Fibroblast of lung (primary cell): ENCODE measurements at places on chromosomes 2 and 18. TPM values are rescaled to one million over a fixed set of nuclear protein-coding genes. Genes with fewer than 3 reads are reported as not detected.

DNA sequence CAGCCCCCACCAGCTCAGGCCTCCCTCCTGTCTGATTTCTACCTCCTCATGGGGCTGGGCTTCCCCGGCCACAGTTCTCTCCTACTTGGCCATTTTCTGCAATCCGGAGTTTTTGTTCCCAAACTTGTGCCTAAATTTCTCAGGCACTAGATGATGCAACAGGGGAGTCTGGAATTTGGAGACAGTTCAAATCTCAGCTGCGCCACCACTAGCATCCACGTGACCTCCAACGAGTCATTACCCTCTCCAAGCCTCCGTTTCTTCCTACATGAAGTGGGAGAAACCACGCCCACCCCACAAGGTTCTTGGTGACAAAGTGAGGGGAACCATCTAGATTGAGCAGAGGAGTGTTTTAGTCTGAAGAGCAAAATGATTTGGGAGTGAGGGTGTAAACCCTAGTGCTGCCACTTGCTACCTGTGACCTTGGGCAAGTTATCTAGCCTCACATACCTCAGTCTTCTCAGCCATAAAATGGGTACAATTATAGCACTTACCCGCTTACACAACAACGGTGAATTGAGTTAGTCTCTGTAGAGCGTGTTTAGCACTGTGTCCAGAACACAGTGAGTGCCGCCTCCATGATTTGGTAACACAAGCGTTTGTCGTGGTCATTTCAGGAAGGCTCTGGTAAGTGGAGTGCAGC, 61.4 kb upstream of the ASAP2 start:
- DNase-seq: peak; percentile 90

DNA sequence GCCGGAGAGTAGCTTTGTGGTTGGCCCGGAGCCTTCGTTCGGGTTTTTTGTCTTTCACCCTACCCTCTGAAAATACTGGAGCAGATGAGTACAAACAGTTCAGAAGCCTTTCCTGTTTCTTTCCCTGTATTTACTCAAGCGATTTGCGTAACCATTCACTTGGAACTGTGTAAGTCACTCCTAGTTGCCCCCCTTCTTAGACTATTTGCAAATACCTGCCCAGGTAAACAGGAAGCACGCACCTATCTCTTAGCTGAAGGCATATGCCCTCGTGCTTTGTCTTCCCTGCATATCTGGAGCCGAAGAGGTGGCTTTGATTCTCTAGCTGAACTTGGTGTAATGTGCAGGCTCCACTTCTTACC, 1.4 kb downstream of the KCNS3 start:
- no peak for DNase-seq

GRCh38 chr2:119393971-119394748, 27.4 kb downstream of the DBI start:
- no peak for DNase-seq

DNA sequence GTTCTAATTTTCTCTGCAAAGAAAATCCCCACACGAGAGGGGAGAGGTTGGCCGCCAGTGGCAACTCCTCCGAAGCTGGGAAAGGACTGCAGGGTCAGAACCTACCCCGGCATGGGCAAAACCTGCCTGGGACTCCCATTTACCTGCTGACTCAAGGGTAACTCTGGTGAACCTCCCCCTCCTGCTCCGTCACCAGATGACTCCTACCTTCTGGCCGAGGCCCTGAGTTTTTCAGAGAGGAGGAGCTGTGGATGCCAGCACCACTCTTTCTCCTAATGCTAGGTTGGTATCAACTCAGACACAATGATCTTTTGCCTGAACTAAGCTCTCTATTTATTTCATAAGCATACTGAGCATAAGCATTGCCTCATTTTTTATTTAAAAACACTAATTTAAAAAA, 96.6 kb downstream of the ALPK2 start:
- DNase-seq: no peak

DNA sequence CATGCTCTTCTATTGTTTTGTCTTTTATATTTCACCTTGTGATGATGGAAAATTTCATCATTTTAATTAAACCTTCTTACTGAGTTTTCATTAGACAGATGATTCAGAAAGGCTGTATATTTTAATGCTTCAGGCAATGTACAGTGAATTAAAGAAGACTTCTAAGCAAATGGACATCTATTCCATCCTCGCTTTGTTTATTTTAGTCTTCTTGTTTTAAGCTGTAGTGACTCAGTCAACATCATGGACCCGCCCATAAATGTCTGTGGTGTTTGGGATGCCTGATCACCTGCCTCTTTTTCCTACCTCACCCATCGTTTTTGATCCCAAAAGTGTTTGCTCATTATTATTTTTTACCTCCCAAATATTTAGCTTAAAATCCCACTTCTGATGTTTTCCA, 43.1 kb downstream of the KYNU start:
- DNase-seq: no peak

- no peak for DNase-seq
These were observed 133.8 kb upstream of the REV1 start for GRCh38 chr2:99623613-99624012.

- no peak for DNase-seq
These were observed 245.8 kb downstream of the ZEB2 start for GRCh38 chr2:144274131-144274530.

DNA sequence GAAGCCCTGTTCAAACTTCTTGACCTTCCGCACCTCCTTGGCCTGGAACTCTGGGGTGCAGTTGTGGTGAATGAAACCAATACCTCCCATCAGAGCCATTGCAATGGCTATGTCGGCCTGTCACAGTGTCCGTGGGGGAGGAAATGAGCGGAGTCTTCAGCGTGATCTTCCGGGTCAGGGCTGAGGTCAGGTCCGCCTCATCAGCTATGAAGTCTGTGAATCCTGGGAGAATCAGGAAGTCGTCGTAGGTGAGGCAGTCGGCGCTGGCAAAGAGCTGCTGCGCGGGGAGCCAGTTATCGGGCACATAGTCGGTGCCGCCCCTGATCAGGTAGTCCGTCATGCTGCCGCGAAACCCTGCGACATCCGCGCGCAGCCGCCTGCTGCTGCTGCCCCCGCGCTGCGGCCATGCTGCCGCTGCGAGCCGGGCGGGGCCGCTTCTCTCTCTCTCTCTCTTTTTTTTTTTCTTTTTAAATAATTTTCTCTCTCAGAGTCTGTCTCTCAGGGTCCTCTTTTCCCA, 154.1 kb upstream of the ZSWIM2 start:
- peak; percentile 7 for DNase-seq

- peak; percentile 26 for DNase-seq
These were observed 88.0 kb upstream of the ZCCHC2 start for GRCh38 chr18:62434798-62435197.

GRCh38 chr2:31304816-31305215, 70.9 kb downstream of the EHD3 start:
- DNase-seq: no peak

DNA sequence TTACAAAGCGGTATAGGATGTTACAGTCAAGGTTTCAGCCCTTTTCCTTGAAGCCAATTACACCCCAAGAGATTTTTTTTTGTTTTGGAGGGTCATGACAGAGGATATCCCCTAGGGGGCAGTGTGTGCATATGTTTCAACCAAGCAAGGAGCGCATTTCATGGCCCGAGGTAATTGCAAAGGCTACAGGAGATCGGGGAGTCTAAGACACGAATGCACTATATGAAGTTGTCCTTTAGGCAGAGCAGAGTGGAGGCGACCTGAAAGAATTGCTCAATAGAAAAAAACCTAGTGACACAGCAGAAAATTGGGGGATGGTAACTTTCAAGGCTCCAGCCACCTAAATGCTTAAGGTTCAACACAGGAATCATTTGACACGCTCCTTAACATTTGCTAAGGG, 219.8 kb upstream of the PARD3B start:
- DNase-seq: peak; percentile 67

DNA sequence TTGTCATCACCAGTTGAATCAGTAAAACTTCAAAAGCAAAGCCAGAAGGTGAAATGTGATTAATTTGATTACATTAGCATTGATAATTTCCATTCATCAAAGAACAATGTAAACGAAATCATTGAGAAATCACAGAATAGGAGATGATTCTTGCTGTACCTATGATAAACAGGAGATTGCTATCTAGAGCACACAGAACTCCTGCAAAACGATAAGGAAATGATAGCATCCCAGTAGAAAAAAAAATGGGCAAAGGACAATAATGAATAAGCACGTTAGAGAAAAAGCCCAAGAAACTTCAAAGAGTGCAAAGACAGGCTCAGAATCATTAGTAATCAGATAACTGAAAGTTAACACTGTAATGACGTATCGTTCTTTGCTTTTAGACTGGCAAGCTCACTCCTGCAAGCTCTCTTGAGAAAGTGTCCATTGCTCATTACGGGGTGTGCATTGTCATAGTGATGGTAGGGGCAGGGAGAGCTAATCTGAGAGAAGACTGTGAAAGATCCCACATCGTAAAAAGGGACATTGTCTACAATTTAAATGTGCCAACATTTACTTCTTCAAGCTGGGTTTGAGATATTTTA, 143.6 kb downstream of the SPP2 start:
- DNase-seq: peak; percentile 49

DNA sequence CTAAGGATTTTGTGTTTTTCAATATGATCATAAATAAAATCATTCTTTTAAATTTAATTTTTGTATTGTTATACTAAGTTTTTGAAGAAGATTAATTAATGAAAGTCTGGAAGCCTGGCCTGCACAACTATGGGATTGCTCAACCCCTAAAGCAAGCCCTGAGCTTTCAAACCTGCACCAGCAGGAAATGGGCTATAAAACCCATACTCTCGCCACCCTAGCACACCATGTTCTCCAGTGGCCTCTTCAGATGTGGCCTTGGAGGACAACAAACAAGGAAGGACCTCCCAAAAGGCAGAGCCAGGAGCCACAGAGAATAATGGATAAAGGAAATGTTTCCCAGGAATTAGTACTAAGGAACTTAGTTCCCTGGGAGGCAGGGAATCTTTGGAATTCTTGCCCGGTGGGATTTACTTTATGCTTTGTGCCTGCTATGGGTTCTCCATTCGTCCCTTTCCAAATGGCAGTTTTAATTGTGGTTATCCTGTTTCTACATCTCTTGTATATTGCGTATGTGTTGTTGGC, 212.5 kb downstream of the ZFP36L2 start:
- DNase-seq: no peak

DNA sequence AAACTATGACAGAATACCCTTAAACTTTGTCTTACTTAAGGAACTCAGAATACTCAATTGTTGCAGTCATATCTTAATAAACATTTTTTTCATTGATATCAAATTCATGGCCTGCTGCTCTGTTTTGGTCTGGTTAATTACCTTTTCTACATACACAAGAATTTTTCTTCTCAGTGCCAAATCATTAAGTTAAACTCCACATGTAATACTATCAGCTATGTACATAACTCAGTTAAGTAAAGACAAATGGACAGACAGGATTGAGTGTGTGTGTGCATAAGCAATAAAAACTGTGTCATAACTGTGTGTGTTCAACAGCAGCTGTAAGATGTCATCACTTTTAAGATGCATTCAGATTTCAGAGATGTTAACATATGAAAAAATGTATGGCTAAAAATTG, 34.4 kb downstream of the VRK2 start:
- peak; percentile 22 for DNase-seq

DNA sequence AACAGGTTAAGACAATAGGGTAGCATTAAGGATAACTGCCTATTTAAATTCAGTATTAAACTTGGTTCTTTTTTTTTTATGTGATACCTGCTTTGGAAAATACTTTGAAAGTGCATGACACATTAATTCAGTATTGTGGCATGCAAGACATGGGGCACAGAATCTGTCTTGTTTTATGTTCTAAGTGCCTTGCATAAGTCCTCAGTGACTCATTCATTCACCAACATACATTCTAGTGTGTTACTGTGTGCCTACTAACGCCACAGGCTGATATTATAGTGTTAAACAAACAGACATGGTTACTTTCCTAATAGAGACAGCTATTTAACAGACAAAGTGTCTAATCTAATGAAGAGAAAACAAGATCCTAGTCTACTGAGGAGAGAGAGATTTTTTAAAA, 91.7 kb downstream of the GCA start:
- no peak for DNase-seq

DNA sequence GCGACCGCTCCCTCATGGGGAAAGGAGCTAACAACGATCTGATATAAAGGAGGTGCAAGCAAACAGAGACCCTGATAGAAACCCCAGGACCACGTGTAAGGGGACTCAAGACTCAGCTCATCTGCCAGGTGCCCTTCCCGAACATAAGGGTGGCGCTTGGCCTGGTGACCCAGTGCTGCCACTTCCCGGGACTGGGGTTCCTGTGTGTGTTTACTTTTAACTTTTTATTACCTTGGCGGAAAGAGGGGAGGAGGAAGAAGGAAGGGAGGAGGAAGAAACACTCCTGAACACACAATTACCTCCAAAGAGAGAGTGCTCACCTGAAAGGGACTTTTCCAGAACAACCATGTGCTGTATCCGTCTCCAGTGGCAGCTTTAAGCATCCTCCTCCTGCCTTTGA, 56.5 kb upstream of the EDAR start:
- DNase-seq: no peak

DNA sequence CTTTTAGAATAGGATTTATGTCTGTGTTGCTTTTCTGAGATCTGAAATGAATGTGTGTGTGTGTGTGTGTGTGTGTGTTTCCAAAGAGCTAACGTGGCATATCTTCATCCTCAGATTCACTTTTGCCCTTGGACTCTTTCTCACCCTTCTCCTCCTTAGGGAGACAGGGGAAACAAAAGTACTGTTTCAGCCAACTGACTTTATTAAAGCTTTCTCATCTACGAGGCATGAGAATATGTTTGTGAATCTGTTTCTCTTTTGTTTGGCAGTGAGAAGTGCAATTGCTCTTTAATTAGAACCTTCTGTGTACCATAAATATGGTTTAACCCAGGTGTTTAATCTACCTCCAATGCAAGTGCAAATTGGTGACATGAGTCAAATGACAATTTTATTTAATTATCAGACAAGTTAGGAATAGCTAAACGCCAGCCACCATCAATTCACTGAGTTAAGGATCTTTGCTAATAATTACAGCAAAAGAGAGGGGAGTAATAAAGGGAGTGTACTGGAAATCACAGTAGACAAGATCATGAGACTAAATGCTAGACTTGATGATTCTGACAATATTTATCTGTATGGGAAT, 186.4 kb upstream of the COL3A1 start:
- peak; percentile 47 for DNase-seq

- peak; percentile 38 for DNase-seq
These were observed 415.8 kb upstream of the TRIB2 start for GRCh38 chr2:12300927-12301326.

SERPINB11 gene
- not detected in 2 replicates for total RNA-seq

CENPA gene
- total RNA-seq: 1.8 and 9.7 TPM in 2 replicates

OR6B2 gene
- not detected in 2 replicates for total RNA-seq

GREB1L gene
- total RNA-seq: 0.26 and 0.33 TPM in 2 replicates

TCF7L1 gene
- total RNA-seq: 0.51 and 0.83 TPM in 2 replicates

ITGAV gene
- 149 and 205 TPM in 2 replicates for total RNA-seq

IL36B gene
- not detected in 2 replicates for total RNA-seq

SUMO1 gene
- 97.3 and 107 TPM in 2 replicates for total RNA-seq

CDCA7 gene
- total RNA-seq: 1.3 and 1.5 TPM in 2 replicates
